Sigmoid colon (tissue), 7 donors: ENCODE measurements at places on chromosomes 1 and 21.

GRCh38 chr1:58670181-58670580 is 29.7 kb downstream of the MYSM1 start:
- DNase-seq, result no peak
- H3K27me3 ChIP-seq, result no peaks in the 10 kb centered on the region
- peaks cover 10% of the 10 kb centered on the region for H3K36me3 ChIP-seq
- no peak overlapping the region for H3K27ac ChIP-seq

GRCh38 chr1:221562542-221563475 is 179.1 kb downstream of the DUSP10 start:
- no peaks in the 10 kb centered on the region for H3K27me3 ChIP-seq
- no peak overlapping the region for H3K27ac ChIP-seq
- H3K4me1 ChIP-seq, result no peaks in the 10 kb centered on the region
- no peak overlapping the region for H3K4me3 ChIP-seq
- H3K36me3 ChIP-seq, result no peaks in the 10 kb centered on the region
- no peak for DNase-seq

DNA sequence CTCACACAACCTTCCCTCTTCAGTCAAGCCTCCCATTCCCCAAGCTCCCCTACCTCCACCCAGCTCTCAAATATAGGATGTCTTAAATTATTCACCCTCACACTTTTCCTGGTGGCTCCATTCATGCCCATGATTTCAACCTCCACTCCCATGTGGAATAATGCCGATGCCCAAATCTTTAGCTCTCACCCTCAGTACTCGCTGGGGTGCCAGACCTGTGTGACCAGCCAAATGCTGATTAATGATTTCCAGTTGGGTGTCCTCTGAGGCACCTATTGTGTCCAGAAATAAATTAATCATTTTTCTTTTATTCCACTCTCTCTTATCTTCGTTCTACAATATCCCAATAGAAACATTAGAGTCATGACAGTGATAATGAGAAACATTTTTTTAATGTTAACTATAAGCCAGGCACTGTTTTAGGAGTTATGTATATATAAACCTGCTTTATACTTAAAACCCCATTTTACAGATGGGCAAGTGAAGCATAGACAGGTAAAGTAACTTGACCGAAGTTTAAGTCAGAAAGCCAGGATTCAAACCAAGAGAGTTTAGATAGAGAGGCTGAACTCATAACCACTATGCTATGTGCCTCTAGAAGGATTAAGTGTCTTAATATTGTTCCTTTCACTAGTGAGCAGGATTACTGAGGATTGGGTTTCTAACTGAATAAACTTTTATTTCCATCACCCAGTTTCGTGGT is 209.7 kb downstream of the DUSP10 start:
- no peaks in the 10 kb centered on the region for H3K27me3 ChIP-seq
- H3K27ac ChIP-seq, result no peak overlapping the region
- no peak for DNase-seq
- no peak overlapping the region for H3K4me3 ChIP-seq
- no peaks in the 10 kb centered on the region for H3K36me3 ChIP-seq
- no peaks in the 10 kb centered on the region for H3K4me1 ChIP-seq

- no peaks in the 10 kb centered on the region for H3K36me3 ChIP-seq
- H3K4me3 ChIP-seq, result peak overlapping the region; percentile 60
- H3K27ac ChIP-seq, result peak overlapping the region; percentile 69
Measured at GRCh38 chr1:115338457-115338820, 390 bp upstream of the NGF start.

- no peaks in the 10 kb centered on the region for H3K36me3 ChIP-seq
- peaks cover 23% of the 10 kb centered on the region for H3K4me1 ChIP-seq
- H3K27ac ChIP-seq, result peak overlapping the region; percentile 38
- peak; percentile 80 for DNase-seq
Measured at GRCh38 chr1:63316984-63317816, 5.2 kb upstream of the FOXD3 start.

GRCh38 chr1:201369209-201369608 is 8.3 kb downstream of the TNNT2 start:
- no peak overlapping the region for H3K4me3 ChIP-seq
- no peaks in the 10 kb centered on the region for H3K4me1 ChIP-seq
- no peak for DNase-seq

- no peaks in the 10 kb centered on the region for H3K36me3 ChIP-seq
- H3K27me3 ChIP-seq, result no peaks in the 10 kb centered on the region
- no peak overlapping the region for H3K27ac ChIP-seq
- no peak for DNase-seq
- H3K4me3 ChIP-seq, result no peak overlapping the region
Measured at GRCh38 chr1:160045653-160046052, 13.9 kb upstream of the PIGM start.

DNA sequence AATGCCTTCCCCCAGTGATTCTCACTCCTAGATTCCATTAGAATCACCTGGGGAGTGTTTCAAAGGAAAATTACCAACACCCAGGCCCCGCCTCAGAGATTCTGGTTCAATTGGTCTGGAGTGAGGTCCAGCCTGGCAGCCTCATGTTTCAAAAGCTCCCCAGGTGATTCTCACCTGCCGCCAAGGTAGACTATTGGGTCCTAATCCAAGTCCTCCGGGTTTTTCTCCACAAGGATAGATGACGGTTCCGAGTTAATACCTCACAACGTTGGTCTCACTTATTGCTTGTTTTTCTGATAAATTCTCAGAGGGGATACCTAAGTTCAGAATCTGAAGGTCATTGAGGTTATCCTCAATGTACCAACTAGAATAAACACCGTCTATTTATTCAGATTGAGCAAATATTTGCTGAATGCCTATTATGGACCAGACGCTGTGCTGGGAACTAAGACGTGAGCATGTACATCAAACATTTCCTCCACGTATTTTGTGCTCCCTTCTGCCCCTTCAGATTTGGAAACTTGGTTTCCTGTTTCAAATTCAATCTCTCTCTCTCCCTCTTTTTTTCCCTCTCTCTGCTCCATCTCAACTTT is 97.5 kb downstream of the SEC16B start:
- H3K27ac ChIP-seq, result no peak overlapping the region
- H3K4me3 ChIP-seq, result no peak overlapping the region
- DNase-seq, result no peak
- H3K36me3 ChIP-seq, result no peaks in the 10 kb centered on the region
- no peaks in the 10 kb centered on the region for H3K4me1 ChIP-seq
- no peaks in the 10 kb centered on the region for H3K27me3 ChIP-seq

DNA sequence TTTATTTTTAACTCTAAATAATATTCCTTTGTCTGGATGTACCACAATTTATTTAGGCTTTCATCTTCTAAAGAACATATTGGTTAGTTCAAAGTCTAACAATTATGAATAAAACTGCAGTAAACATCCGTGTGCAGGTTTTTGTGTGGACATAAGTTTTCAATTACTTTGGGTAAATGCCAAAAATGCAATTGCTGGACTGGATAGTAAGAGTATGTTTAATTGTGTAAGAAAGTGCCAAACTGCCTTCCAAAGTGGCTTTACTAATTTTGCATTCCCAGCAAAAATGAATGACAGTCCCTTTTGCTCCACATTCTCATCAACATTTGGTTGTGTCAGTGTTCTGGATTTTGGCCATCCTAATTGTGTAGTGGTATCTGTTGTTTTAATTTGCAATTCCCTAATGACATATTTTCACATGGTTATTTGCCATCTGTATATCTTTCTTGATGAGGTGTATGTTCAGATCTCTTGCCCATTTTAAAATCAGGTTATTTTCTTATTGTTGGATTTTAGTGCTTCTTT is 113.8 kb downstream of the DPYD start:
- no peak overlapping the region for H3K4me3 ChIP-seq
- no peak overlapping the region for H3K27ac ChIP-seq
- no peaks in the 10 kb centered on the region for H3K36me3 ChIP-seq
- no peaks in the 10 kb centered on the region for H3K27me3 ChIP-seq

- no peaks in the 10 kb centered on the region for H3K27me3 ChIP-seq
- peak overlapping the region; percentile 45 for H3K27ac ChIP-seq
- H3K4me1 ChIP-seq, result peaks cover 72% of the 10 kb centered on the region
- H3K4me3 ChIP-seq, result no peak overlapping the region
- no peaks in the 10 kb centered on the region for H3K36me3 ChIP-seq
Measured at GRCh38 chr1:154414606-154415005, 9.5 kb downstream of the IL6R start.

GRCh38 chr1:210124736-210125135 is 107.9 kb upstream of the SERTAD4 start:
- H3K36me3 ChIP-seq, result no peaks in the 10 kb centered on the region
- no peaks in the 10 kb centered on the region for H3K4me1 ChIP-seq
- H3K4me3 ChIP-seq, result no peak overlapping the region

GRCh38 chr1:28971980-28972771 is 57.8 kb downstream of the EPB41 start:
- no peaks in the 10 kb centered on the region for H3K36me3 ChIP-seq
- H3K27me3 ChIP-seq, result no peaks in the 10 kb centered on the region
- H3K4me3 ChIP-seq, result no peak overlapping the region
- H3K27ac ChIP-seq, result peak overlapping the region; percentile 54
- DNase-seq, result peak; percentile 73
